Frontal cortex (tissue), 4 donors: ENCODE measurements at places on chromosomes 3 and 15. TPM values are rescaled to one million over a fixed set of nuclear protein-coding genes. Genes with fewer than 3 reads are reported as not detected.

GRCh38 chr15:65329984-65330735 is 25.7 kb downstream of the RNU5B-1 start:
- no peak for DNase-seq

GRCh38 chr15:81843226-81843625 is 202.6 kb downstream of the MEX3B start:
- no peak for DNase-seq

GRCh38 chr15:66139591-66140207 is 113.9 kb downstream of the MEGF11 start:
- no peak for DNase-seq

The SNX22 gene
- 7.7 TPM for total RNA-seq

The HIGD2B gene
- total RNA-seq = under 0.01 TPM
